ENCODE measurements at places on chromosomes 2 and 18.

- DNase-seq: no peak
Observed at GRCh38 chr2:70671092-70671675, 96.8 kb downstream of the ADD2 start.

DNA sequence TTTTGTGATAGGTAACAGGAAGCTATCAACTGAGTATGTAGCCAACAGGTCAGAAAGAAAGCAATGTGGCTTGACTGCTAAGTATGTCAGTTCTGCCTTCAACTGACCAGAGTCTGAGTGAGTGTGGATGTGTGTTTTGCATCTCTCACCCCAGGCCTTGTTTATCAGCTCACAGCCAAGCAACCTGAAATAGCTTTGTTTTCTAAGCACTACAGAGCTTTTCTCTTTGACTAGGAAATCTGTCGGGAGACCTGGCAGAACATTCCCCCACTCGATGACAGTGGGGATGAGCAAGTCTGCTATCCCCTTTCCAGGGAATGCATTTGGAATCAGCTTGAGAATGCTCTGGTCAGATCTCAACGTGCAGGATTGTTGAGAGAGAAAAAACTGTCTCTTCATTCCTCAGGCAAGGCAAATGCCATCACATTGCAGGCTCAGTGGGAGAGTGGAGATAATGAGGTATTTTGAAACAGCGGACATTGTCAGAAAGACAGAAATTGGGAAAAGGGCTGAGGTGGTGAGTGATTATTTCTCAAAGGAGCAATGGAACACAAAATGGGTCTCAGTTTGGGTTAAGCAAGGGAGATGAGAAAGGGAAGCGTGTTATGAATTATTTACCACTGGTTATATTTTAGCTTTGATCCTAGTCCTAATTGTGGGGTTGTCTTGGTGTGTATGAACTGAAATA, 233.8 kb upstream of the PIK3C3 start:
- no peak for DNase-seq

DNA sequence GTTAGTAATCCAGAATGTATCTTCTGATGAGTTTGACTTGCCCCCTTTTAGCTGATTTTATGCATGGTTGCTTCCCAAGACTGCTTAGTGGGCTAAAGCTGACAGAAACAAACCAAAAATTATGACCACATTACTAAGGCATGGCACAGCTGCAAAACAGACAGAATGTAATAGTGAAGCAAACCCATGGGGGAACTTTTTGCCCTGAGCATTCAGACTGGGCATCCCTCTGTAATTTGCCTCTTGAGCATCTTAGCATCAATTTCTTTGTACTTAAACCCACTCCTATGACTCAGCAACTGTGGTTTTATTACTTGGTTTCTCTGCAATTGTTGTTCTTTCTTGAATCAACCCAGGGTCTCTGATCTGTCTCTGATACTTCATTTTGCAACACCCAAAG, 487.3 kb upstream of the DCC start:
- no peak for DNase-seq

GRCh38 chr2:241410739-241411176, 54.7 kb downstream of the FARP2 start:
- DNase-seq: no peak

GRCh38 chr18:45384137-45384961, 230.9 kb upstream of the SLC14A2 start:
- DNase-seq: no peak

DNA sequence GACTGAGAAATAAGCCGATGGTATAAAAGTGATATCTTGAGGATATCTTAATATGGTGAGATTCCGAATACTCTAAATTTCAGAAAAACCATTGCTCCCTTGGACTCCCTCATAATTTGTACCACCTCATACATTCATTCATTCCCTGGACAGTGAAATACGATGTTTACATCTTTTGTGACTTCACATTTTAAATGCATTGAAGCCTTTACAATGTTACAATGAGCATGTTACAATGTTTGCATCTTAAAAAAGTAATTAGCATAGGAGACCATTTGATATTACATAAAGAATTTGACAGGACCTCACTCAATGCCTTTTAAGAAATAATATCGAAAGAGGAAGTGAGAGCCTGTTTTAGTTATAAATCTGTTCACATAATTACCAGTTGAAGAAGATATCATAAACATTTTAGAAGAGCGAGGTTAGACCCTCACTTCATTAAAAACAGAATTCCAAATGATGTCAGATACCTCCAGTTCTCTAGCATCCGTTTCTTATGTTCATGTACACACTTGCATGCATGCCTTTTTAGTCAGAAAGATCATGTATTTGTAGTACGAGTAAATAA, 372.0 kb downstream of the ARHGAP15 start:
- no peak for DNase-seq

DNA sequence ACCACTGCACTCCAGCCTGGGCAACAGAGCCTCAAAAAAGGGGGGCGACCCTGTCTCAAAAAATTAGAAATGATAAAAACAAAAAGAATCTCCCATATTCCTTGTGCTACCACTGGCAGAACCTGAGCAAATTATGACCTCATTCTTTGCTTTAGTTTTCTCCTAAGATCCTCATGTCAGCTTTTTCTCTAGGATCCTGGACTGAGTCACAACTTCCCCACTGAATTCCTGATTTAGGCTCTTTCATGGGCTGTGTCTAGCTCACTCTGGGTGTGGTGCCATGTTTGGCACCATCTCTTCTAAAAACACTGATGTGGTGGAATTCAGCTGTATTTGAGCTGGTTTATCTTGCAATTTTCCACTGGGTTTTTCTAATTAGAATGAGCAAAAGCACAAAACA, 37.1 kb downstream of the EXOC6B start:
- DNase-seq: no peak

GRCh38 chr2:53780056-53780455, 6.7 kb downstream of the ASB3 start:
- no peak for DNase-seq

DNA sequence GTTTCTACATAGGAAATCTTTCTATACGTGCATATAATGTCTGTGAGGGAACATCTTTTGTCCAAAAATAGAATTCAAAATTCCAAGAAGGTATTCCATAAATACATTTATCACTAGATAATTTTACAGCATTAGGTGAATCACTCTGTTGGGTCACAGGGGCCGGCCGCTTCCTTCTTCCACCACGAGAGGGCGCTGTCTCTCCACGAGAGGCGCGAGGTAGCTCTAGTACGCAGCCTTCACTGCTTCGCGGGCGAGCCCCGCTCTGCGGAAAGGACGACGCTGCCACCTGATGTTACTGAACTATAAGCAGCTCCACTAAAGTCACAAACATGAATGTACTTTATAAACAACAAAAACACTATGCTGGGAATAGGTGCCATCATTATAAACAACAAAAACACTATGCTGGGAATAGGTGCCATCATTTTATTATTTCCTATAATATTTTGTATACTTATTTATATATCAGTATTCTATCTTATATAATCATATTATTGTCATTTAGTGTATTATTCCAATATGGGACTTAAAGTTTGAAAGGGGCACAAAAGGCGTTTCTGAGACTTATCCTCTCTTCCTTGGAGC, 69.4 kb upstream of the REV1 start:
- DNase-seq: peak; percentile 87

GRCh38 chr2:12097859-12098258, 351.4 kb downstream of the LPIN1 start:
- DNase-seq: no peak

DNA sequence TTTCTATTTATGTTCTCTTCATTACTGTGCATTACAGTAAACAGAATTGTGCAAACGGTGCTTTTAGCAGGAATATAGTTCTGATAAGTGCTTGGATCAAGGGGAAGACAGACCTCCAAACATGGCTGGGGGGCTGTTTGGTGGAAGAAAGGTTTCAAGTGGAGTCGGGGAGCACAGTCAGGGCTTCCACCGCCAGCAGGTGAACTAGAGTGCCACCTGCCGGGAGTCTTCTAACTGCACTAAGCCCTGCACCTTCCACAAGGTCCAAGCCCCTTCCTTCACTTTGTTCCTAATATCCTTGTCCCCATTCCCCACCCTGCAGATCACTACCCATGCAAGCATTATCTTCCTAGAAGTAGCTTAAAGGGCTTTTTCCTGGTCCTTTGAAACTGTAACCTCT, 11.1 kb downstream of the ONECUT2 start:
- DNase-seq: no peak

DNA sequence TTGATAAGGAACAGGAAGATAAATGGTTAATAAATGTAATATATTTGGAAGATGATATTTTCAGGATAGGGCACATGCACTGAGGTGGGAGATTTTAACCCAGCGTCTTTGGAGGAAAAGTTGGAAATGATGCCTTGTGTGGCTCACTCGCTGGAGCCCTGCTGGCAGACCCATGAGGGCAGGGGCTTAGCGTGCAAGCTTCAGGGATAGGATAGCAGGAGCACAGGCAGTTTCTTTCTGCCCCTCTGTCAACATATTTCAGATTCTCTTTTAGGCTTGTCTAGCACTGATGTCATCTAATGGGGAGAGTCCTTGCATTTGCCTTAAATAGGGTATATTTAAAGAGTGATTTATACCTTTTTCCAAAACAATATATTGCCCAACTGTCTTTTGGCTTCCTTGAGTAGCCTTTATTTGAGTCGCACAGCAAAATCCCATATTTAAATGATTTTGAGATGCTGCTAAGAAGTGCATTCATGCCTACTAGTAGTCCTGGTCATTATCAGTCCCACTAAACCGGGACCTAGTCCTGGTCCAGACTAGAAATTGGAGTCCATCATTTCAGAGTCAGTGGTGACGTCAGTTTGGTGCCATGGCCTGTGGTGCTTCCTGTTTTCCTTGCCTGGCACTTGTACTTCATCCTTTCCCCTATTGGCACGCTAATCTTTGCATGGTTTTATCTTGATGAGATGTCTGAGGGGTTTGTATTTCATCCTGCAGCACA, 45.8 kb downstream of the SH3RF3 start:
- no peak for DNase-seq

DNA sequence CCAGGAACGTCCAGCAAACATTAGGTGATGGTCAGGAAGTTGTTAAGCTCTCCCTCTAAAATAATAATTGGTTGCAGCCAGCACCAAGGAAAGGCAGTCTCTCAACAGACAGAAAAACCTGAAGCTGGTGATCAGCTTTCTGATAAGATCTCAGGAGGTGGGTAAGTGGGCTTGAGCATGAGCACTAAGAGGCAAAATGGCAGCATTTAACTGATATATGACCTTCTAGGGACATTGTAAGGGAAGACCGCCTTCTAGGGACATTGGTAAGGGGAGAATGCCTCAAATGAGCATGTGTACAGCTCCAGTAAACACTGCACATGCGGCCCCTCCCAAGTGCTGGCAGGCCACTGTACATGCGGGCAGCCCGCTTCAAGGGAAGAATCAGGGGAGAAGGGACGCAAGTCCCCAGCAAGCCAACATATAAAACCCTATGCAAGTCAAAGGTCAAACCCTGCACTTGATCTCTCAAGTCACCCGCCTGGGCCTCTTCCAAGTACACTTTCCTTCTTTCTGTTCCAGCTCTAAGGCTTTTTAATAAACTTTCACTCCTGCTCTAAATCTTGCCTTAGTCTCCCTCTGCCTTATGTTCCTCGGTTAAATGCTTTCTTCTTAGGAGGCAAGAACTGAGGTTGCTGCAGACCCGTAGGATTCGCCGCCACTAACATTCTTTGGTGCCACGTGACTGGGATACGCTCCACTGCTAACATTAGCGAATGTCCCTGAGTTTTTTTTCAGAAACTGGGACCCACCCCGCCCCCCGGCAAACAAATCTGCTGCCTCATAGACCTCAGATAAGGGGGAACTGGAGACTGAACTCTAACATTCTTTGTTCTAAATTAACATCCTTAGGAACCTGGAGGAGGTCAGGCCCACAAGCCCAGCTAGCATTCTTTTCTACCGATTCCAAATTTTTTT, 463.8 kb downstream of the LPIN1 start:
- no peak for DNase-seq

DNA sequence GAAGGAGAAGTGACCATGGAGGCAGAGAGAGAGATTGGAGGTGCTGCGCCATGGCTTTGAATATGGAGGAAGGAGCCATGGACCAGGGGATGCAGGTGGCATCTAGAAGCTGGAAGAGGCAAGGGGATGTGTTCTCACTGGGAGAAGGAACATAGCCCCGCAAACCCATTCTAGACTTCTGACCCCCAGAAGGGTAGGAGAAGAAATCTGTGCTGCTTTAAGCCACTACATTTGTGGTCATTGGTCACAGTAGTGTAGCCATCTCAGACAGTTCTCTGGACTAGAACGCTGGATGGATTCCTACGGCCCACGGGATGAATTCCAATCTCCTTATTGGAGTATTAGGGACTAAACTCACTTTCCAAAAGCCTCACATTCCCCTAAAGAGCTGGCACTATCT, 67.8 kb downstream of the PTGR3 start:
- DNase-seq: no peak

DNA sequence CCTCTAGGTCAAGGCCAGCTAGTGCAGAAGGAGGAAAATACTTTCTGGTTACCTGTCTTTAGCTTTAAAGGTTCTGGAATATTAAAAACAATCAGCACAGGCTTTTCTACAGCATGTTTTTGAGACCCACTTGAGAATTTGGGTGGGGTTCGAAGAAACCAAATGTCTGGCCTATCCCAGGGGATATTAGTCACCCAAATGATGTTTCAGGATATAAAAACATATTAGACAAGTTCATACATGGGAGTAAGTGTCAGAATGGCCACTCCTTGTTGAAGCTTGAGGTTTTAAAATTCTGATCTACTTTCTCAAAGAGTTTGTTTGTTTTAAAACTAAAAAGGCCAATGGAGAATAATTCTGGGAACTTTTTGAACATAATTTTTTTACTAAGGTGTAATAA, 158.6 kb upstream of the DLX2 start:
- no peak for DNase-seq

GRCh38 chr2:73933194-73933593, 6.5 kb downstream of the DGUOK start:
- no peak for DNase-seq

DNA sequence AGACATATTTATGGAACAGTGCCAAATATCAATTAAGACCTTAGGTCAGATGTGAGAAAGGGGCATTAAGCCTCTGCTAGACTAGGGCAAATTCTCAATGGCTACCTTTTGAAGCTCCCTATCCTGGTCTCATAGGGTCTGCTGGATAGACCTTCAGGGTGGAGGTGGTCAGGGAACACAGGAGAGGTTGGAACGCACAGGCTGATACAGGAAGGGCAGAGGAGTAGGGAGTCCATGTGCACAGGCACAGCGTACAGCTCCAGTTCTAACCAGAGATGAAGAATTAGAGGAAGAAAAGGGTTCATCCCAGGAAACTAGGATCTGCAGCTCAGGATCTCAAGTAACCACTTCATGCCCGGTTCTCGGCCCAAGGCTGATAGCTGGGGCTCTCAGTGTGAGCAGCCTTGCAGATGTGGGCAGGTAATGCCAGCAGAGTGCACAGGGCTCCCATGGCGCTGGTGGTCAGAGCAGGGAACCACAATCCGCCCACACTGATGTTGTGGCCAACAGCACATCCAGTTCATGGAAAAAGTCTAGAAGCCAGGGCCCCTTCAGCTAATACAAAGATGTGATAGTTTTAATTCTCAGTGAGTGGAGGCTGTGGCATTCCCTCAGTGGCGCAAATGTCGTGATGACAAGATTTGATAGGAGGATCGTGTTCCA, 3.4 kb upstream of the EVA1A start:
- no peak for DNase-seq

DNA sequence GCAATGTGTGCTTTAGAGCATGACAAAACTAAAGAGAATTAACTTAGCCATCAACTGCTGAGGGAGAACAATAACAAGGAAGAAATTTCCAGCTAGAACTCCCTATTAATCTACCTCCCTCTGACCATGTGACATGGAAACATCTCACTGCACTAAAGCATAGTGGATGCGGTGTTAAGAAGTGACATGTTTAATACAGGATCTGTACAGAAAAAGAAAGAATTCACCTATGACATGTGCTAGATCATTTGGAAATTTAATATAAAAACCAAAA, 202.3 kb upstream of the KLHL14 start:
- DNase-seq: no peak

Data from stimulated activated CD4-positive, alpha-beta T cell treated with anti-CD3 and anti-CD28 coated beads, Interleukin-1b, Interleukin-23, amount 100 ng/mL, for 1 hour (primary cell).